ENCODE measurements at places on chromosomes 6 and 20.

DNA sequence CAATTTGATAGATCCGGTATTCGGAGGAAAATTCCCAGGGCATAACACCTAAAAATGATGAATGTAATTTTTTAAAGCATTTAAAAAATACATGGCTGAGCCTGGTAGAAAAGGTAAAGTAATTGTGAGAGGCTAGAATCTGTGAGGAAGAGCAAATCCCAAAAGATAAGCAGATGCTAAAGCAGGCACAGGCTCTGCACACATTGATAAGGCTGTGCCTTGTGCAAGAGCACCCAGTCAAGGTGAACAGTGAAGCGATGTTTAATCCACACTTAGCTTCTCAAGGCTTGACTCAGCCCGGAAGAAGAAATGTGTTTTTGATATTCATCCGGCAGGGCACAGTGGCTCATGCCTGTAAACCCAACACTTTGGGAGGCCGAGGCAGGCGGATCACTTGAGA, 5.1 kb upstream of the EPB41L2 start:
- DNase-seq: no peak

DNA sequence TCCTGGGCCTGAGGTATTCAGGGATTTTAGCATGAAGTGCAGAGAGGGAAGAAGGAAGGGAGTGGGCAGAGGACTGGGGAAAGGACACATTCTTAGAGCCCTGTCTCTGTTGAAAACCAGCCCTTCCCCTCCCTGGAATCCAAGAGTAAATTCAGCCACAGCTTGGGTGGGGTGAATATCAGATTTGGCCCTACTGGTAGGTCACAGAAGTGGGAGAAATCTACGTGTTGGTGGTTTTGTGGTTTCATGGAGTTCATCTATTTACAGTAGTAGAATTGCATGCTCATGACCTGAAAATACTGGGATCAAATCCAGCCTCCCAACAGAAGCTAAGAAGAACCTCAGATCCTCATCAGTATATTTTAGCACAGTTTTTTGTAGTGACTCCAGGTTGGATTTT, 404.4 kb downstream of the BMP2 start:
- DNase-seq: no peak

- no peak for DNase-seq
Measured at GRCh38 chr6:11968241-11968806, 43.8 kb upstream of the HIVEP1 start.

GRCh38 chr20:51272401-51272800, 249.5 kb upstream of the KCNG1 start:
- DNase-seq: no peak

DNA sequence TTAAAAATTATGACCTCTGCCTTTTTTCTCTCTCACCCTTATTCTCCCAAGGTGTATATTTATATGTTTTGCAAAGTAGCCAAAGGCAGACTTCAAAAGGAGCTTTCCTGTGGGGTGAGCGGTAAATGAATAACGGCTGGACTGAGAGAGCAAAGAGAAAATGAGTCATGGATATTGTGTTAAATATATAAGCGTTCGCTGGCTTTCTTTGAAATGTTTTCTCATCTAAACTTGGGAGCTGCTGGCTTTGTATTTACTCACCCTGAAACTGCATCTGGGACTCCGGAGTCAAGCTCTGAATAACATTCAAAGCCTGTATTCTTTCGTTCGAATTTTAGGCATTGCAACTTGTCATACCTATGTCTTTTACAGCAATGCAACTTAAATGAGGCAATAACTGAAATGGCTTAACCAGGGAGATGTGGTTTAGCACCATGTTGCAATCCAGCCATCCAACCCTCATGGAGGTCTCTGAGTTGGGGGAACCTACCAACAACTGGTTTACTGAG, 32.0 kb downstream of the ATXN1 start:
- DNase-seq: no peak

DNA sequence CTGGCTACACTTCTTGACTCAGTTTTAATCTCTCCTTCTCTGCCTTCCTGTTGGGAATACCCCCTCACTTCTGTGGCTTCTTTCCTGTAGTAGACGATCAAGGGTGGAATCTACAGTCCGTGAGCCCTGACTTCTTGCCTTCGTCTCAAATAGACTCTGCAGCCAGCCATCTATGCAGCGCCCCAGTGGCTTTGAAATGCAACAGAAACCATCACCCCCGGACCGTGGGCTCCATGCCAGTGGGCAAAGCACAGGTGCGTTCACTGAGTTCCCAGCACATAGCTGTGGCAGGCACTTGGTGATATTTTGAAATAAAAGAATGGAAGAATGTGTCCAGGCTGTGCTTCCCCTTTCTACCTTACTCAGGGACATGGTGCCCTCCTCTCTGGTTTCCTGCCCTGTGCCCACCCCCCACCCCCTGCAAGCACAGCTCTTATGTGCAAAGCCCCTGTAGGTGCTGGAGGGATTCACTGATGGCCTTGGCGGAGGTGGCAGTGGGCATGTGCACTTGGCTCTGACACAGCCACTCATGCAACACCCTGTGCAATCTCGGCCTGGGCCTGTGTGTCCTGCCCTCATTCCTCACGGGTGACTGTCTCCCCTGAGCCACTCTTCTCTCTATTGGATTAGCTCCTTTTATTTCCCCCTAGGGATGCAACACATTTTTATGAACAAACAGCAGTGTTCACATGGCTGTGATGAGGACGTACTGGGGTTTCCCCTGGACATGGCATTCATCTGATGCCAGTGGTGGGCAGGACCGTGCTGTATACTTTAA, 5.5 kb upstream of the CDSN start:
- DNase-seq: no peak

Measured in Ammon's horn (tissue), 1 donor.